ENCODE measurements at places on chromosomes 2 and 18.
A peak's percentile ranks its signal among the peaks of the same experiment; 100 is the strongest.

- no peak for DNase-seq
Measured at GRCh38 chr2:127796389-127796788, 14.6 kb downstream of the WDR33 start.

DNA sequence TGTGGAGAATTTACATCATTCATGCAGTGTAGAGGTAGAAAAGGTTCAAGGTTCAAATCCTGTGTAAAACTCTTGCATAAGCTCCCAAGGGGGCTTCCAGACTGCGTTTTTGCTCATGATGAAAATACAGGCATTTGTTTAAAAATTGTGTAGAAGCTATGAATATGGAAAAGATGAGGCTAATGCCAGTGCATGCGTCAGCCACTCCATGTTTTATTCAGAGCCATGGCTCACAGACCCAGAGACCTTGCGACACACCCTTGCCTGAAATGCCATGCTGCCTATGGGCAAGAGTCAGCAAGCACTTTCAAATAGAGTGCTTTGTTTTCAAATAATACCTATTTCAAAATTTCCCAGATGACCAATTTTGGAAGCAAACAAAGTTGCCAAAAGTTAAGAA, 262.3 kb downstream of the TRIB2 start:
- DNase-seq: no peak

DNA sequence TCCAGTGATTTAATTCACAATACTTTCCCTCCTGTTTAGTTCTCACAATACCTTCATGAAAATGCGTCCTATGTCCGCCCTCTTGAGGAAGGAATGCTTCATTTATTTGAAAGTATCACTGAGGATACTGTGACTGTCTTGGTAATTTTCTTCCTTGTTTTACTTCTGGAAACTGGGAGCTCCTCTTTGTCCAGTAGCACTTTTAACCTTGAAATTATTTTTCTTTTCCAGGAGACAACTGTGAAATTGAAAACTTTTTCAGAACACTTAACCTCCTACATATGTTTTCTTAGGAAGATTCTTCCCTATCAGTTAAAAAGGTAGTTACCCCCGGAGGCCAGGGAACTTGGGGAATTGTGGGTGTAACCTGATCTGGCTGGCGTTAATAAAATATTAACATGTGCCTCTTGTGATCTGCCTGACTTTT, 58.9 kb upstream of the STON1 start:
- DNase-seq: no peak

DNA sequence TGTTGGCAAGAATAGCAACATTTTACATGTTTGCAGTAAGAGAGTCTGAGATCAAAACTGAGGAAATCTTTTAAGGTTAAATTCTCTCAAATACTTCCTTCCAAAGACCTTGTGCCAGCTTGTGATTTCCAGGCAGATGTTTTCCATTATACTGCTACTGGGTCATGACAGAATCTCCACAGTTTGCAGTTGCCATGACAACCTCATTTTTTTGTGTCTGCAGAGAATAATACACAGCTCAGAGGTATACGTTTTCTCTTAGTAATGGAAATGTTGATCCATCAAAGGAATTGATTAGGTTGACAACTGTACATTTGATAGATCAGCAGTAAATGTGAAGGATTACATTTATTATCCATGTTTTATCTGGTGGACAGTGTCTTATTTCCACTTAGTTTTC, 29.1 kb upstream of the CSRNP3 start:
- no peak for DNase-seq

DNA sequence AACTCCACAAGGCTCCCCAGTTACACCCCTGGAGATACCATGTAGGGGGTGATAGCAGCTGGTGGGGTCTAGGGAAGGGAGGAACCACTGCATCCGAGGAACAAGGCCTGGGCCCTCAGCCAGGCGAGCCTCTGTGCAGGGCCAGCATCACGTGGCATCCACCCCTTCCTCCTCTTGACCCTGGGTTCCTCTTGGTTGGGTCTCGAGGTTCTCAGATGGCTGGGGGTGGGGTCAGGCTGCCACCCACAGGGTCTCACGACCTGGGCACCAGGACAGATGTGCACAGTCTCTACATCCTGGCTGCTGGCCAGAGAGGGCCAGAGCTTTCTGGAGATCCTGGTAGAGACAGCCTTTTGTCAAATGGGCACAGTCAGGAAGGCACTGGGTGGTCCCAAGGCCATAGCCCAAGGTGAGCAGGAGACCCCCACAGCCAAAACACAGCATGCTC, 10.4 kb downstream of the HS6ST1 start:
- DNase-seq: no peak

GRCh38 chr2:7722212-7722910, 805.1 kb downstream of the RNF144A start:
- DNase-seq: no peak

- DNase-seq: no peak
Measured at GRCh38 chr2:198017068-198017467, 212.7 kb downstream of the PLCL1 start.

DNA sequence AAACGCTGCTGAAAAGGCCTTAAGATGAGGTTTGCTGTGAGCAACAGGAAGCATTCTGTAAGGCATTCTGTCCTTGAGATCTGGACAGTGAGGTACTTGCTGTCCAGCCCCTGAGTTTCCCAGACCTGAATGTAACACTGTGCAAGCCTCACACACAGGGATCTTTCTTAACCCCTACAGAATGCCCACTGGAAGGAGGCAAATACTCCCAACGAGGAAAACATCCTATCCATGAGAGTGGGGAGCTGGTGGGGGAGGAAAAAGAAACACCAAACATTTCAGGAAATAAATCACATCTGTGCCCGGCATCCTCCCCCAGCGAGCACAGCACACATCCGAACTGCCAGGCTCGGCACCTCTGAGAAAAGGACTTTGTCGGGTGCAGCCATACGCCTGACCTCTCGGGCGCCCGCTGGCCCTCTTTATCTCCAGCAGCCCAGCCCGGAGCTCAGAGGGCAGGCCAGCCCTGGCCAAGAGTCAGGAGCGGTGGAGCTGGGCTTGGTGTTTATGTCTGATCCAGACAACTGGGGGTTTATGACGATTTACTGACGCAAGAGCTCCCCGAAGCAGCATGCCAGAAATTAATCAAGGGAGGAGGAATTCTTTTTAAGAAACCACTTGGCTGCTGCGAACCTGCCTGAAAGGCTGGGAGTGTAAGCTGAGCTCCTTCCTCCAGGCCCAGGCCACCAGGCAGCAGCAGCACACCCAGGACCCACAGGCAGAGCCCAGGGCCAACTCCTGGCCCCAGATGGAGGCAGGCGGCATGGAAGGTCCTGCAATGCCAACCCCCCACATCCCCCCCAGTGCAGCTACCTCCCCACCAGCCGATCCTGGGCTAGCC, 72.2 kb downstream of the HDAC4 start:
- DNase-seq: no peak

- no peak for DNase-seq
Measured at GRCh38 chr18:50099725-50100407, 95.1 kb downstream of the MYO5B start.

- DNase-seq: no peak
Measured at GRCh38 chr18:25612466-25612865, 260.5 kb upstream of the ZNF521 start.

DNA sequence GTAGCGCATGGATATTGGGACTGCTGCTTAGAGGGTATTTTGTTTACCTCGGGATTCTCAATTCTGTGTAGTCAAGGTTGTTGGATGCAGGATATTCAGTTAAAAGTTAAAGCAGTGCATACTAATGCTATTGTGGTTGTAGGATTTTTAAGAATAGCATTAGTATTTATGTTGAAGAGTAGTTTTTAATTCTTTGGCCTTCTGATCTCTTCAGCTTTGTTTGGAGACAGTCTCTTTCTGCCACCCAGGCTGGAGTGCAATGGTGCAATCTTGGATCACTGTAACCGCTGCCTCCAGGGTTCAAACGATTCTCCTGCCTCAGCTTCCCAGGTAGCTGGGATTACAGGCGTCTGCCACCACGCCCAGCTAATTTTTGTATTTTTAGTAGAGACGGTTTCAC, 1.5 kb downstream of the RHBDD1 start:
- no peak for DNase-seq

DNA sequence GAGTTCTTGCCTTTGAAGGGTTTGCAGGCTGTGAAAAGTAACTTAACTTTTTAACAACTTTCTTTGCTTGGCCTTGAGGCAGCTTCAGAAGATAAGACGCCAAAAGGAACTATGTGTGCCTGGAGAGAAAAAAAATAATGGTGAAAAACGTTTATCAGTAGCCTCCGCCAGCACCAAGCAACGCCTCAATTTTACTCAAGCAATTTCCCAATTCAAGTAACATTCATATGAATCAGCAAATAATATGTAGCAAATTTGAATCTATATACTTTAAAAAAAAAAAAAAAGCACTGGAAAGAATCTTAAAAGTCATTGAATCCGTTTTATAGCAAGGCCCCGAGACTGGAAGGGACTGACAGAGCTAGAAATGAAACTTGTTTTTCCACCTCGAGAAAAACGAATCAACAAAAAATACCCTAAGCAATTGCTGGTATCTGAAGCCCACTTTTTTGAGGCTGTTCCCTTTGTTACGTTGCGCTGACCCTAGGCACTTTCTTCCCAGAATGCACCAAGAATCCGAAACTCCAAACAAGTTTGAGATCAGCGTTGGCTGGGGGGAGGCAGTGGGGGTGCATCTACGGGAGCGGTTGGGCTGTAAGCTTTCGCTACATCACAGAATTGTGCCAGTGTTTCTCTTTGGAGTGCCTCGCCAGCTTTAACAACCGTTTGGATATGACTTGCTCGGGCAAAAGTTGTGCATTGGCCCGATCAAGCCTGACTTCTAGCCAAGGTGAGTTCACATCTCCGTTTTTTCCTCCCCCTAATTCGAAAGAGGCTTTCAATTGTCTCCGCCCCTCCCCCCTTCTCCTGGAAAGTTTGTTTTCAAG, 2.7 kb upstream of the TGIF1 start:
- no peak for DNase-seq

GRCh38 chr2:95505222-95505621, 20.7 kb upstream of the TRIM43B start:
- DNase-seq: no peak

DNA sequence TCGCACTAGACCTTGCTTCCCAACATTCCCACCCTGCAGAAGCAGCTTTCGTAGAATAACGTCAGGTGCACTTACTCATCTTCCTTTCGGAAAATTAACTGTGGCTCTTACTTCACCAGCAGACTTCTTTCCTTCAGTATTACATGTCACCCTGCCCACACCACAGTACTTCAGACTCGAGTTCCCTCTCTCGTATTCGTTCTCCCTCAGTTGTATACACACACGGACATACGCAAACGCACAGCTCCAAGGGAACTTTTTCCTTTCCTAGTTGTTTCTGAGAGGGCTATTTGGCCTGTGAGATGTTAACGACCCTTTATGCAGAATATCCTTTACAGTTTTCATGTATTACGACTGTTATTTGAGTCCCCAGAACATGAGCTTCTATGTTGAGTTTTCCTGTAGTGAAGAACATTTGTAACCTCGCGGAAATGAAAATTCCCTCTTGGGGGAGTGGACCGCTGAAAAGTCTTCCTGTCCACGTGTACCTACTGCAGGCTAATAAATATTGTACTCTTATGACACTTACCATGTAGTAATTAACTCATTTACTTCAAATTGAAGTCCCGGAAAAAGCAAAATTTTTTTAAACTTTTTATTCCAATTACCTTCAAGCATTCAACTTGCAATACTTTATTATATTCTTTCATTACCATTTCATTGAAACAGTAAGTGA, 908 bp downstream of the ERLEC1 start:
- DNase-seq: peak; percentile 64

- DNase-seq: peak; percentile 54
Measured at GRCh38 chr2:12507295-12507694, 209.4 kb upstream of the TRIB2 start.

DNA sequence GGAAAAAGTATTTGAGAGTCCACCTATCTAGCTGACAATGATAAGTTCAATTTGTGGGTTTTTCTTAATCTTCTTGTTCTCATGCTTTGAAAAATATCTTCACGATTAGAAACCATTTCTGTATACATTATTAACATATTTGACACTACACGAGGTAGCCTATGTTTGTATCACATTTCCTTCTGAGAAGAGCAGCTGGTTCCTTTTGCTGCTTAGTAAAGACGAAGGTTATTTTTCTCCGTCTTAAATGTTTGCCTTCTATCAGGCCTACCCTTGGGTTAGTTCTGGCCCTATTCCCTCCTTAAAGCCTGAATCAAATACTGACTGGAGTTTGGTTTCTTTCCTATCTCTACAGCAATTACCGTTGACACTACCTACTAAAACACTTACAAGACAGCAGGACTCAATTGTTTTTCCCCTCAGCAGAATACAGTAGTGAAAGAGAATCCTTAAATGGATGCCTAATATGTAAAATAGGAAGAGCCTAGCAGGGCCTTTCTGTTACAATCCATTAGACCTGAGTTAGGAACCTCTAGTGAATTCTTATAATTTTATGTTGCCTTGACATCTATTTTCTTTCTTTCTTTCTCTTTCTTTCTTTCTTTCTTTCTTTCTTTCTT, 790.4 kb downstream of the EPHA4 start:
- no peak for DNase-seq

DNA sequence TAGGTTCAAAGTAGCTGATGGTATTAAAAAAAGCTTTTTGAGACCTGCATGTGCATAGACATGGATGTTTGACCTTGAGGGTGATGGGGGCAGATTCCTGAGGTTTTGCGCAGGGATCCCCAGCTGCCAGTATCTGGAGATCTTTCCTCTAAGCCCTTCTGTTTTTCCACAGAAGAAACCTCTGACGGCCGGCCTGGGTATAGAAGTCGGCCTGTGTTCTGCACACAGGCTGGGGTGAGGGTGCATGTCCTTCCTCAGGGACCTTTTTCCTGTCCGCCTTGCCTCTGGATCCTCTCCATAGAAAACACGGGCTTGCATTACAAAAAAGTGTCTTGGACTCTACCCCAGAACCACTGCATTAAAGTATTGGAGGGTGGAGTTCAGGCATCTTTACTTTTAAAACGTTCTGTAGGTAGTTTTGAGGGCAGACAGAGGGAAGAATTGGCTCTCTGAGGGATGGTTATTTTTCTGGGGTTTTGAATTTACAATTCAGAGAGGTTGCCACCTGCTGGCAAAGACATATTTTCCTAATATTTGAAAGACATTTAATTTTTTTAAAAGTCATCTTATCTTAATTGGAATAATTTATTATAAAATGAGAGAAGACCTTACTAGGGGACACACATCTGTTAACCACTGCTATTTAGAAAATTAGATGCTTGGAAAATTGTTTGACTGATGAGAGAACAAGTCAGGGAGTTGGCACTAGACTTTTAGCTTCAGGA, 350.6 kb downstream of the DCDC2C start:
- no peak for DNase-seq

- DNase-seq: no peak
Measured at GRCh38 chr2:187194049-187194448, 254.0 kb downstream of the CALCRL start.

GRCh38 chr2:177265824-177266817, 1.6 kb upstream of the NFE2L2 start:
- DNase-seq: no peak

DNA sequence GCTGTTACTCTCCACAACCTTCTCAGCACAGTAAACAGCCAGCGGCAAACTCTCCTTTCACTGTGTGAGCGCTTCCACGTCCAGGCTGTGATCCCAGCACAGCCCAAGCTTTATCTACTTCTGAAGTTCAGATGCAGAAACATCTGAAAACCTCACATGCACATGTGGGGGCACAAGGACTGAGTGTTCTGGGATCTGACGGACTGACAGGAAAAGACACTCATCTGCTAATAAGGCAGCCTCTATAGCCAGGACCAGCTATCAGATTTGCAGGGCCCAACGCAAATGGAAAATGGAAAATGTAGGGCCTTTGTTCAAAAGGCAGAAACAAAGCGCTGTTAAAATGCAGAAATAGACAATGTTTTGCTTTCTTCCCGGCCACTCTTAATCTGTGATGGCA, 133.8 kb upstream of the ARHGAP28 start:
- DNase-seq: no peak

- no peak for DNase-seq
Measured at GRCh38 chr2:215423234-215423633, 12.6 kb downstream of the FN1 start.

GRCh38 chr2:15273452-15273851, 287.7 kb downstream of the NBAS start:
- DNase-seq: no peak
